Activated CD8-positive, alpha-beta T cell treated with anti-CD3 and anti-CD28 coated beads, Interleukin-2, amount 10 ng/mL, durations not matched to agents 7 days and 5 days (primary cell): ENCODE measurements at places on chromosomes 2 and 18.

DNA sequence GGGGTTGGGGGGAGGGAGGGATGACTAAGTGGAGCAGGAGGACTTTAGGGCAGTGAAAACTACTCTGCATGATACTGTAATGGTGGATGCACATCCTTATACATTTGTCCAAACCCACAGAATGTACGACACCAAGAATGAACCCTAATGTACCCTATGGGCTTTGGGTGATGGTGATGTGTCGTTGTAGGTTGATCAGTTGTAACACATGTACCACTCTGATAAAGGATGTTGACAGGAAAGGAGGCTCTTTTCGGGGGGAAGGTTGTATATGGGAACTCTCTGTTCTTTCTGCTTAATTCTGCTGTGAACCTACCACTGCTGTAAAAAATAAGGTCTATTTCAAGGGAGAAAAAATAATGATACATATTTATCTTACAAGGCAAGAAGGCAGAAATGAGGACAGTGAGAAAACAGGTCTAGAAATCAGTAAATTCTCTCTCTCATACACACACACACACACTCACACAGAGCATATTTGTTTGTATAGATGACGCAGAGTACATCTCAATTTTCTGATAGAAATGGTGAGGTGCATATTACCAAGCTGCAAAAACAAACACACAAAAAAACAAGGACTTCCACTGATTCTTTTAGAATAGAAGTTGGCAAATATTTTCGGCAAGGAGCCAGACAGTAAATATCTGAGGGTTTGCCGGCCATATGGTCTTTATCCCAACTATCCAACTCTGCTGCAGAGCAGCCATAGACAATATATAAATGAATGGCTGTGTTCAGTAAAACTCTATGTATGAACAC, 20.2 kb downstream of the FAM124B start:
- DNase-seq: no peak

DNA sequence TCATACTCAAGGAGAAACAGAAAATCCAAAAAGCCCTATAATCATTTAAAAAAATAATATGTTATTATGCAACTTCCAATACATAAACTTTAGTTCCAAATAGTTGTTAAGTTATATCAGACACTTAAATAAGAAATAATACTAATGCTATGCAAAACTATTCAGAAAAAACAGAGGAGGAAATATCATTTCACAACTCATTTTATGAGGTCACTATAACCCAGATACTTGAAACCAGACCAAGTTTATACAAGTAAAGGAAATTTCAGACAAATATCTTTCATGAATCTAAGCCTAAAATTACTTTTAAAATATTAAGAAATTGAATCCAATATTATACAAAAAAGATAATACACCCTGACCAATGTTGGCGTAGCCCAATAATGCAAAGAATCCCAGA, 260.8 kb downstream of the CD226 start:
- no peak for DNase-seq

- no peak for DNase-seq
Observed at GRCh38 chr18:27855486-27855885, 321.4 kb downstream of the CDH2 start.

GRCh38 chr2:160318218-160318617, 118.1 kb upstream of the ITGB6 start:
- DNase-seq: no peak

- DNase-seq: no peak
Observed at GRCh38 chr2:2318949-2319348, 12.1 kb downstream of the MYT1L start.
